CD4-positive, alpha-beta memory T cell (primary cell): ENCODE measurements at places on chromosomes 11 and 22.

GRCh38 chr11:77107950-77108349 lies 5.3 kb downstream of the OMP start:
- no peak for DNase-seq

DNA sequence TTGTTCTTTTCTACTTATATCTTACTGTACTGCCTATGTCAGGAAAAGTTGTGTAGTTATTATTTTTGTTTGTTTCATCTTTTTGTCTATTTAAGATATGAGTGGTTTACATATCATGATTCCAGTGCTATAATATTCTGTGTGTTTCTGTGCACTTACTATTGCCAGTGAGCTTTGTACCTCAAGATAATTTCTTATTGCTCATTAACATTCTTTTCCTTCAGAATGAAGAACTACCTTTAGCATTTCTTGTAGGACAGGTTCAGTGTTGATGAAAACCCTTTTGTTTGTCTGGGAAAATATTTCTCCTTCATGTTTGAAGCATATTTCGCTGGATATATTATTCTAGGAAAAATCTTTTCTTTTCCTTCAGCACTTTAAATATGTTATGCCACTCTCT lies 452.7 kb upstream of the FAT3 start:
- DNase-seq, result no peak

GRCh38 chr22:20227363-20227762 lies 40.8 kb downstream of the RTN4R start:
- DNase-seq, result no peak

GRCh38 chr11:117378976-117379865 lies 51.6 kb downstream of the CEP164 start:
- no peak for DNase-seq

DNA sequence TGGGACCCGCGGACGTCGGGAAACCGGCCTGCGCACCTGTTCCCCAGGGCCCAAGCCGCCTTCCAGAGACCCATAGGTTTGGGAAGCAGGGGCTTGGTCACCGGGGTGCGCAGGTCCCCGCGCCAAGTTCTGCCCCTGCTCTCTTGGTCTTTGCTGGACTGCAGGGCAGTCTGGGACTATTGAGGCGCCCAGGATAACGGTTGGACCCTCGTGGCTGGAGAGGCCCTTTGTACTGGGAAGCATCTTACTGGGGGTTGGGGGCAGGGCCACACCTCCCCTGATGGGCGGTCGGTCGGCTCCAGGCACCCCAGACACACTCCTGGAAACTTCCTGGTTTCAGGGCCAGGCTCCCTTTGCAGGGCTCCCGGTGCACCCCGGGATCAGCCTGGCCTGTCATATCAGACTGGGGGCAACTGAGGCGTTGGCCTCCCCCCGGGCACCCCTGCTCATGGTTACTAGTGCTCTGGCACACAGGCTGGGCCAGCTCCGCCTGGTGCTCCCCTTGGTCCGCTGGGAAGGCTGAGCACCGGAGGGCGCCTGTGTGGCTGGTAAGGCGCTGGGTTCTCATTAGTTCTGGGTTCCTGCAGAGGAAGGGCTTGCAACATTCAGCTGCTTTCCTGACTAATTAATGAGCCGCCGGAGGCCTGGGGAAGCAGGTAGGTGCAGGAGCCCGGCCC lies 1250.5 kb downstream of the BRD1 start:
- DNase-seq, result no peak

GRCh38 chr11:12110714-12111548 lies 541 bp downstream of the MICAL2 start:
- peak; percentile 33 for DNase-seq

- no peak for DNase-seq
Measured at GRCh38 chr11:40393511-40393910, 1065.9 kb downstream of the LRRC4C start.

DNA sequence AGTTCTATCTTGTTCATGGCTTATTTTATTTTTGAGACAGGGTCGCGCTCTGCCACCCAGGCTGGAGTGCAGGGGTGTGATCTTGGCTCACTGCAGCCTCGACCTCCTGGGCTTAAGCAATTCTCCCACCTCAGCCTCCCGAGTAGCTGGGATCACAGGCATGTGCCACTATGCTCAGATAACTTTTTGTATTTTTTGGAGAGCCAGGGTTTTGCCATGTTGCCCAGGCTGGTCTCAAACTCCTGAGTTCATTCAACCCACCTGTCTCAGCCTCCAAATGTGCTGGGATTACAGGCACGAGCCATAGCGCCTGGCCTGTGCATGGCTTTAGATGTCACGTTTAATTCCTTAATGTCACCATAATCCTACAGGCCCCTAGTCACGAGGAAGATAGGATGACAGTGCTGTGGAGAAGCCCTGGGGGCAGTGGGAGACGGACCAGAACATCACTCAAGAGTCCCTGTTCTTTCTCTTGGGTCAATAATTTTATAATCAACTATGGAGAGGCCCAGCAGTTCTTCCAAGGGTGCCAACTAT lies 99.5 kb downstream of the RDX start:
- no peak for DNase-seq

DNA sequence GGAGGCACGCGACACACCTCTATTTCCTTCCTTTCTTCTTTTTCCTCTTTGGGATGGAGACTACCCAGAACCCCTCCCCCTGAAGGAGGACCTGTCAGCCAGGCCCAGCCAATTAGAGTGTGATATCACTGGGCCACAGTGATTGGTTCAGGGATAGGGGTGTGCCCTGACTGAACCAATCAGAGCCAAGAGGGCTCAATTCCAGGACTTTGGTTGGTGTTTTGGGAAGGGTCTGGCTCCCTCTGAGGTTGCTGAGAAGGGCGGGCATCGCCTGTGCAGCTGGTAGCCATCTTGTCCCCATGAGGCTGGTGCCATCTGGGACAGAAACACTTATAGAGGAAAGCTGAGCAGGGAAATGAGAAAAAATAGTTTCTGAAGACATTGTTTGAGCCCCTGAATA lies 71.4 kb downstream of the CHST1 start:
- DNase-seq, result no peak

GRCh38 chr11:76237914-76238313 lies 31.6 kb upstream of the WNT11 start:
- DNase-seq, result no peak

DNA sequence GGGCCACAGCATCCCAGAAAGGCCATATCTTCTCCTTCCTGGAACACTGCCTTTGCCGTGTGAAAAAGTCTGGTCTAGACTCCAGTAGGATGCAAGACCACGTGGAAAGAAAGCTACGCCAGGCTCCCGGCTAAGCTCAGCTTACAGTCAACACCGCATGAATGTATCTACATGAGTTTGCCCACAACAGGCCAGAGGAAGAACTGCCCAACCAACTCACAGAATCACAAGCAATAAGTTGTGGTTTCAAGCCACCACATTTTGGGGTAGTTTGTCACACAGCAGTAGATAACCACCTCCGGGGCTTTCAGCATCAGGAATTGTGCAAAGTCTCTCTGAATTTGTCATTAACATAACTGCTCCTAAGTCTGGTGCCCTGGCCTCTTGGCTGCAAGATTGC lies 27.3 kb downstream of the HSPA8 start:
- DNase-seq, result no peak

- no peak for DNase-seq
Measured at GRCh38 chr11:825366-826226, 2.1 kb upstream of the CRACR2B start.

DNA sequence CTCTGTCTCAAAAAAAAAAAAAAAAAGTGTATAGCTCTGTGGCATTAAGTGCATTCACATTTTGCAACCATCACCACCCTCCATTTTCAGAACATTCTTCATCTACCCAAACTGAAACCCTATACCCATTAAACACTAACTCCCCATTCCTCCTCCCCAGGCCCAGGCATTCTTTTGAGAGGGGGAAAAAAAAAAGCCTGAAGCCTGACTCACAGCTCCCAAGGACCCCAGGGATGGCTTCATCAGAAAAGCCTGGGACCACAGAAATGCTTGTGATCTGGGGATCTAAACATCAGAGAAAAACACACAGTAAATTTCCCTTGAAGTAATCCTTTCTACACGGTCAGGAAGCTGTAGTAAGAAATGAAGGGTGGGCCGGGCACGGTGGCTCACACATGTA lies 10.7 kb upstream of the GTSE1 start:
- DNase-seq, result no peak

GRCh38 chr22:22366537-22366936 lies 122.0 kb downstream of the VPREB1 start:
- no peak for DNase-seq

DNA sequence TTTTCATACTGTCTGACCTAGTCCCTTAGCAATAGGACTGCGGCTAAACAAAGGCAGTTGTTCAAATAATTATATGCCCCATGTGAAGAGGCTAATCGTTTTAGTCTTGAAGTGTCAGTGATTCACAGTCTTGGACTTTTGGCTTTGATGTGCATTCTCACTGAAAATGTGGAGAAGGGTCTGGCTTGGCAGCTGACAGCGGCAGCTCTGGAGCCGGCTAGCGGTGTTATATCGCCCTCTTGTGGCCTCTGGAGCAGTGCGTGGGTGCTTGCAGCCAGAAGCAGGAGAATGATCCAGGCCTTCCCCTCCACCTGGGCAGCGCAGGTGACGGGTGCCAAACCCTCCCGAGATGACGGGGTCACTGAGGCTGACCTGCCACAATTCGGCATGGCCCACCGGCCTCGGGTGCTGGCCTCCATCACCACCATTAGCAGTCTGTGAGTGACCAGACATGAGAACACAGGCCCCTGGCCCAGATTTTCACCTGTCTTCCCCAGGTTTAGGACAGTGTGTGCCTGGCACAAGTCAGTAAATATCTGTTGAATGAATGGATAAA lies 90.3 kb upstream of the PITPNB start:
- peak; percentile 57 for DNase-seq

- no peak for DNase-seq
Measured at GRCh38 chr11:46057489-46057888, 63.8 kb downstream of the PHF21A start.

DNA sequence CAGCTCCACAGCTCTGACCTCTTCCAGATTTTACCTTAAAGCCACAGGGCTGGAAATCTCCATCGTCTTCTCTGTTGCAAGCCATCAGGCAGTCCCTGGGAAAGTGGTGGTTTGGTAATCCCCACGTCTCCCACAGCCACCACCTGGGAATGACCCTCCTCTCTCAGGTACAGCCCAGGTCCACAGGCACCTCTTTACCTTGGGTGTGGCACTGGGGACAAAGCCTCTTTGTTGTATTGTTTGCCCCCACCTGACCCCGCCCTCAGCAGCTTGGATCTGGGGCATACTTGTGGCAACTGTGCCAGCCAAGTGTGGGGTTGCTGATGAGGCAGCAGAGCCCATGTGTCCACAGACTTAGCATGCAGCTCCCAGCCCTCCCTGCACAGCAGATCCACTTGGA lies 77.6 kb downstream of the LRRC32 start:
- DNase-seq, result no peak

GRCh38 chr11:133984828-133985227 lies 28.1 kb upstream of the IGSF9B start:
- no peak for DNase-seq

- DNase-seq, result no peak
Measured at GRCh38 chr11:22044126-22044525, 148.8 kb upstream of the ANO5 start.

- DNase-seq, result no peak
Measured at GRCh38 chr11:9210224-9210921, 54.8 kb downstream of the DENND5A start.

GRCh38 chr11:1500466-1501420 lies 14.2 kb upstream of the MOB2 start:
- no peak for DNase-seq

- no peak for DNase-seq
Measured at GRCh38 chr11:59791639-59792038, 18.9 kb downstream of the MRPL16 start.

GRCh38 chr22:24744638-24745037 lies 29.9 kb downstream of the PIWIL3 start:
- no peak for DNase-seq

GRCh38 chr11:69049490-69049867 lies 747 bp downstream of the TPCN2 start:
- no peak for DNase-seq

GRCh38 chr11:124238512-124238911 lies 2.4 kb upstream of the OR8G1 start:
- DNase-seq, result no peak

GRCh38 chr11:68425866-68426380 lies 34.6 kb upstream of the PPP6R3 start:
- no peak for DNase-seq

DNA sequence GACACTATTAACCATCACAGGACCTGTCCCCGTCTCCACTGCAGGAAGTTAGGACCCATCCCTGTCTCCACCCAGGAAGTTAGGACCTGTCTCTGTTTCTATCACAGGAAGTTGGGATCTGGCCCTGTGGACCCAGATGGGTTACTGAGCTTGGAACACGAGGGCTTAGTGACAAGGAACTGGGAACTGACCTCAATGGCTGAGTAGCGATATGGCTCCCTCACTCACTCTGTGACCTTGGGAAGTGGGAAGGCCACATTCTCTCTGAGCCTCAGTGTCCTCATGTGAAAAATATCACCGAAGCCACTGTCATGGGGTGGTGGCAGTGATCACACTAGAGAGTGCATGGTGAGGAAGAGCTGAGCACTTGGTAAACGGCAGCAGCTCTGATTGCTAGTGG lies 59.4 kb downstream of the FBLN1 start:
- no peak for DNase-seq

DNA sequence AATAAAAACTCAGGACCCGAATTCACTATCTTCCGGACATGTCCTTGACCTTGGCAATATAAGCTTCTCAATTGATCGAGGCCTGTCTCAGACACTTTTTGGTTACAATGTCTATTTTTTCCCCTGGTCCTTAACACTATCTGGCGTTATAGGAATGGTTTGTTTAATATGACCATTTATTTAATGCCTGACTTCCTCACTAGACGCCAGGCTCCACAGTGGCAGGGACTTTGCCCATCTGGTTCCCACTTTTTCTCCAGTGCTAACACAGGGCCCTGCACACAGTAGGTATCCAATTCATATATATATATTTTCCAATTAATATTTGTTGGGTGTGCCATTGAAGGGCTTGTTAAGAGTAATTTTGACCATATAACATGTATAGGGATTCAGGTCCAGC lies 7.9 kb upstream of the CBX6 start:
- DNase-seq, result no peak

GRCh38 chr11:104152941-104153505 lies 10.9 kb downstream of the PDGFD start:
- DNase-seq, result no peak

DNA sequence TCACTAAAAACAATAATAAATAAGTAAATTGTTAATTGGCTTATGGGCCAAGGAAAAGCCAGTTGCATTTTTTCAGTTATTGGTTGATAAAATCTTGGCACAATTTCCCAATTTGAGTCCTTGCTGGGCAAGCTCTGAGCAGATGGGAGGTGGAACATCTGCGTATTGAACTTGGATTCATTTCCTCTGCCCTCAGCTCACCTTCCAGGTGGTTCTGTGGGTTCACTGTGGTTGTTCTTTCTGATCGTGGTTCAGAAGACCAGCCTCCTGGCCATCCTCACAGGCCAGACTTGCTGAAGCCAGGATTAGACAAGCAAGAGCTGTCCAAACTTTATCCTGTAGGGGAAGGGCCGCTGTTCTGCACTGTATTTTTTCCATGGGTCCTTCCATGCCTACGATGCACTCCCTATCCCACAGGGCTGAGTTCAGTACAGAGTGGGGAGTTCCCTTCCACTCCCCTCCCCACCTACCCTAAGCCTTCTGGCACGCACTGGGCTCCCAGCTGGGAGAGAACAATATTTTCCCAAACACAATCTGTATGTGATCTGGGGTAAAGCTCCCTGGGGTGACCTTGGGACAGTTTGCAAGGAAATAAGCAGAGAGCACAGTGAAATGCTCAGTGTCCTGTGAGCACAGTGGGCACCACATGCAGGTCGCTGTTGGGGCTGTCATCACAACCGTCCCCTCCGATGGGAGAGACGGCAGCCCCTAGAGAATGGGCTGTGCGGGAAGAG lies 43.5 kb upstream of the TP53I11 start:
- DNase-seq, result no peak

GRCh38 chr22:27348634-27349033 lies 452.9 kb downstream of the MN1 start:
- DNase-seq, result no peak
